CD4-positive, alpha-beta T cell treated with Interleukin-6 at 100 ng/mL for 8 hours (primary cell): ENCODE measurements at places on chromosomes 4 and X.
A peak's percentile ranks its signal among the peaks of the same experiment; 100 is the strongest.

GRCh38 chr4:36269101-36269500 is 12.3 kb upstream of the DTHD1 start:
- DNase-seq = peak; percentile 38

DNA sequence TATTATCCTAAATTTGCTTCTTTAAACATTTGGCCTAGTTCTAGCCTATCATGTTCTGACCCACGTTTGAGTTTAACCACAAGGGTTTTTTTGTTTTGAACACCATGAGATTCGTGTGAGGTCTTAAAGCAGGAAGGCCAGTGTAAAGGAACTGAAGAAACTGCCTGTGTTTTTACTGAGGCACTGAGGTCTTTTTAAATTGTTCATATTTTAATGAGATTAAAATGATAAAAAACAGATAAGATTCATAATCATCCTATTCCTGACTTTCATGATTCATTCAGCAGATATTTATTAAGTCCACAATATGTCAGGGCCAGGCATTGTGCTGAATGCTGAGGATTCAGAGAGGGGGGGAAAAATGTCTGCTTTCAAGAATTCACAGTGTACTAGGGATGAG is 3.2 kb downstream of the RPS6KA3 start:
- peak; percentile 48 for DNase-seq

GRCh38 chr4:26131711-26132110 is 189.1 kb upstream of the RBPJ start:
- peak; percentile 36 for DNase-seq

DNA sequence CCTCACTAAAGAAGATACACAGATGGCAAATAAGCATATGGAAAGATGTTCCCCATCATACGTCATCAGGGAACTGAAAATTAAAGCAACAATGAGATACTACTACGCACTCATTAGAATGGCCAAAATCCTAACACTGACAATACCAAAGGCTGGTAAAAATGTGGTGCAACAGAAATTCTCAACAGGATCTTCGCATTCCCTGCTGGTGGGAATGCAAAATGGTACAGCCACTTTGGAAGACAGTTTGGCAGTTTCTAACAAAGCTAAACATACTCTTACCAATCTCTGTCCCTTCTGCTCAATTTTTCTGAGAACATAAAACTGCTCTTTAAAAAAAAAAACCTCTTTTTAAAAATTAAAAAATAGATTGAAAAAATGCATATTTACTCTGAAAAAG is 300.2 kb downstream of the FBXW7 start:
- no peak for DNase-seq

- no peak for DNase-seq
Observed at GRCh38 chr4:49032440-49033161, 46.5 kb downstream of the CWH43 start.

GRCh38 chrX:54180403-54180802 is 2.7 kb downstream of the FAM120C start:
- DNase-seq = no peak

DNA sequence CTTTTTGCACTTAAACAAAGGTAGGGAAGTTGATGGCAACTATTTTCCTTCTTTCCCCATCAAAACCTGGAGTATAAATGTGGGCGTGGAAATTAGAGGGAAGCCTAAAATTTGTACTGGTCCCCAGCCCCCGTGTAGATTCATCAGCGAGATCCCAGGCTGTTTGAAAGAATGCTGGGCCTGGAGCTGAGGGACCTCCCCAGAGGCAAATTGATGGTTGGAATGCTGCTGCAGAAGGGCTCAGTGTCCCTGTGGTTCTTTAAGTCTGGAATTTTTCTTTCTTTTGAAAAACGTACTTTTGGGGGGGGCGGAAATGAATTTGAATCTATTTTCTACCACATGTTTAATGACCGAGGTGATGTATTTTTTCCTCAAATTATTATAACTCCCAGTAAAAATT is 197.2 kb downstream of the CBR4 start:
- DNase-seq = no peak

DNA sequence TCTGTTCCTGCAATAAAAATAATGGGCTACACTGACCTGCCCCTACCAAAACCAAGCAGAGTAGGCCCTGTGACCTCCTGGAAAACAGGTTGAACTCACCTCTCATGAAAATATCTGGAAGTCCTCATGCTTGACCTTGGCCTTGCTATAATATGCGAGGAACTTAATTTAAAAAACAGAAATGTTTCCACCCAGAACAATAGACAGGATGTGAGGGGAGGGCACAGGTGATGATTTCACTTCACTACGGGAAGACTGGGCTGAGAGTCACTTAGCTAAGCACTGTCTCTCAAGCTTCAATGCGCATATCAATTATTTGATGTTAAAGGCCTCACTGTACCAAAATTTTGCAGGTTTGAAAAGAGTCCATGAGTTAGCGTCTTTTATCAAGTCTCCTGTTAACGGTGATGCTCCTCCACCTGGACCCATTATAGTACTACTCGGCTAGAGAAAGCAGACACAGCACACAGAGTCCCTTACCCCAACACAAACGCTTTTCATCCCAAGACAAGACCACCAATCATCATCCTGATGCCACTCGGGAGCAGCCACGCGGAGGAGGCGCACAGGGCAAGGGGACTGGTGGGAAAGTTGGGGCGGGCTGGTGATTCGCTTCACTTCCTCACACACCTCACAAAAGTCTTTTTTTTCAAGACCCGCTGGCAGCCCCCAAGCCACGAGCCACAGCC is 25.9 kb downstream of the ZNF721 start:
- DNase-seq = no peak

- no peak for DNase-seq
Observed at GRCh38 chrX:97842468-97843199, 958.9 kb downstream of the RPA4 start.

DNA sequence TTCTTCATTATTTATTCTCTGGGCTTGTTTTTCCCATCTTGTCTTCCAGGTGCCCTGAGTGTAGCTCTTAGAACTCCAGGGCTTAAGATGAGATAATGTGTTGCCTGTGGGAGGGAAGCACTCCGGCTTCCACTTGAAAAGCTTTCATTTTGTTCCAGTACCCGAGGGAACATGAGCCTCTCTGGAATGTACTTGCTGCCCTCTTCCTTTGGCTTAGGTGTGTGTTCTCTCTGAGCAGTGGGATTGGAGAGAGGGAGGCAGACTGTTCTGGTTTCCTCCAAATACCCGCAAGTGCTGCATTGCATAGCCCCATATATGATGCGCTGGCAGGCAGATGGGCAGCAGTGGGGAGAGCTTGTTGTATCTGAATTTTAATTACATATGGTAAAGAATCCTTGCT is 861 bp upstream of the DTHD1 start:
- DNase-seq = no peak

DNA sequence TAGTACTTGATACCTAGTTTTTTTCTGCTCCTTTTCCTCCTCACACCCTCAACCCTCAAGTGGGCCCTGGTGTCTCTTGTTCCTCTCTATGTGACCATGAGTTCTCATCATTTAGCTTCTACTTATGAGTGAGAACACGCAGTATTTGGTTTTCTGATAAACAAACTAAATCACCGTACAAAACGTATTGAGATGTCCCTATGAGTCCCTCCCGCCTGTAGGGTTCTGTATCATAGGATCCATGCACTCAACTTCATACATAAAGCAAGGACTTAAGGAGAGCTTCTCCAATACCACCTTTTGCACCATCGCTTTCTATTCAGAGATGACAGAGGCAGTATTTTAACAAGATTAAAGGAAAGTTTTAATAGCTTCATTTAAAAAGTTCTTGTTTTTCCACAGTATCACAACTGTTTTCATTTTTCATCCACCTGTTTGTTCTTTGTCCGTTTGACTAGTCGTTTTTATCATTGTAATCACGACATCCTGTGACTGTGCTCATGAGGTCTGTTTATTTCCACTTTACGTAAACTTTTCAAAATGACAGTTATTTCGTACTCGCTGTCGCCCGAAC is 457 bp upstream of the RAB9A start:
- DNase-seq = no peak

DNA sequence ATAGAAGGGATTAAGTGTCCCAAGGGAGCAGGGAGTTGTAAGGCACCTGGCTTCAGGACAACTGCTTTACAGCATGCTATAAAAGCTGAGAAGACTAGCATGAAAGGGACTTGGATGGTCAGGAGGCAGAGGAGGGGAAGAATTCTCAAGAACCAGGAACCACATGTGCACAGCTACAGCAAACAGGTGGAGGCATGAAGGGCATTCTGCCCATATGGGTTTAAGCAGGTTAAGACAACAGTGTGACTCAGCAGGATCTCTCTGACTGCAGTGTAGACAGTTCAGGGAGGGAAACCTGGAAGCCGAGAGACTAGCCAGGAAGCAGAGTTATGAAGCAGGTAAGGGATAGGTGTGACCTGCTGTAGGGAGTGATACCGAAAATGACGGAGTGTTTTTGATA is 117.0 kb downstream of the DHRSX start:
- DNase-seq = no peak

DNA sequence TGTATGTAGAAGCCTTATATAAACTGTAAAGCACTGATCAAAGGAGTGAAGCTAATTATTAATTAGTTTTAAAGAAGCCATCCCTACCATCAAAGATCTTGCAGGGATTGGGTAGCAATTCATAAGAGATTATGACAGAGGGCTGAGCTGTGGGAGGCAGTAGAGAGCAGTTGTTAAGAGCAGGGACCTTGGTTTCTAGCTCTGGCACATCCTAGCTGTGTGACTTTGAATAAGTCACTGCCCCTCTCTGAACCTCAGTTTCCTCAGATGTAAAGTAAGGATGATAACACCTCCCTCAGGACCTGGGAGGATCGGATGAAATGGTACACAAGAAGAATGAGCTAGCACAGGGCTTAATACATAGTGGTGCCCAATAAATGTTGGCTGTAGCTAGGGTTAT is 45.4 kb downstream of the APLN start:
- DNase-seq = no peak

DNA sequence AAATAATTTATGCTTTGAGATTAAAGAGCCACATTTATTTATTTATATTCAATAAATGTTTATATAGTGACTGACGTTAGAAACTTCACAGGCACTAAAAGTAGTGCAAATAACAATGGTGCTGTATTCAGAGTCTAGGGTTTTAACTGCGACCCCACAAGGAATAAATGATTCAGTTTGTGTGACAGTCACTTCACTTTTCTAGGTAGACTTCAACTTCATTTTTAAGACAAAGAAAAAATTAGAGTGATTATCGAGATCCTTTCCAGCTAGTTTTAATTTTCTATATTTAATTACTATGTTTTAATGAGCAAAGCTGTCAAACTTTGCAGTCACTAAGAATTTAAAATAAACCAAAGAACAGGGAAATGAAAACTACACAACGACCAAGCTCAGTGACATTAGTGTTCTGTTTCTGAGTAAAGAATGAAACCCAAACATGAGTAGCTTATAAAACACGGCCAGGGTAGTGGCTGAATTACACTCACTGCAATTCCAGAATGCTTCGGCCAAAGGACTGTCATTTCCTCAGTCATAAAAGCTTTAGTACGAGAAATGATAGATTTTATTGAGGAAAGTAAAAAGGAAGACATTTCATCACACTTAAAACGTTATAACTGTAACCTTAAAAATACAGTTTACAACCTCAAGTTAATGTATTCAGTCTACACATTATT is 38.6 kb downstream of the ADGRA3 start:
- no peak for DNase-seq

DNA sequence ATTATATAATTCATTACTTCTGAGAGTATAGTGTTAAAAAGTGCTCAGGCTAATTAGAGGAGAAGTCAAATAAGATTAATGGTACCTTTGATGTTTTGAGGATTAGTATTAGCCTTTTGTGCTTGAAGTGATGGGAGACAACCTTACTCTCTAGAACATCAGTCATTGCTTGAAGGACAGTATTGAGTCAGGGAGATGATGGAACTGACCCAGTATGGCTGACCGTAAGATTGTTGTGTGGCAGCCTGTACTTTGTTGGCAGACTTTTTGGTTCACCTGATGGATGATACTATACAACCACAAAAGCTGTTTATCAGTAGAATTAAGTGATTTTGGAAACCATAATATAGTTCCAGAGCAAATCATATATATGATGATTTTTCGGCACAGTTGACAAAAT is 9.9 kb downstream of the OGT start:
- DNase-seq = no peak

DNA sequence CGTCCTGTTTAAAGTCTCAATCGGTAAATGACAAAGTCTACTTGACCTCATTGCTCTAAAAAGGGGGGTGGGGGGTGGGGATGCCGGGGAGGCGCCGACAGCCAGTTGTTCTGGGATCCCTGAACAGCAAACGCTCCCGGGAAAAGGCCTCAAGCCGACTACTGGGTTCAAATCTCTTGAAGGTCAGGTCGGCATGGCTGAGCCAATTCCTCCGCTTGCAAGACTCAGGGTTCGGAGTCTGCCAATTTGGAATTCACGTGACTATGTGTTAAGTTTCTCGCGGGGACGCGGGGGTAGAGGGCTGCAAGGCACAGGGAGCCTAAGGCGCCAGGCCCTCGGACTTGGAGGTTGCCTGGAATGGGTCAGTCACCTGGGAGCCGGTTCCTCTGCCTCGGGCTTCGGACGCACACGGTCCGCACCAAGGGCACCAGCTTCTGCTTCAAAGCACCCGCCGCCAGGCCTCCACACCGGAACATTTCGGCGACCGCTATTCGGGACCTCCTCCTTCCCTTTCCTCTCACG is 399 bp downstream of the AIFM1 start:
- DNase-seq = no peak

DNA sequence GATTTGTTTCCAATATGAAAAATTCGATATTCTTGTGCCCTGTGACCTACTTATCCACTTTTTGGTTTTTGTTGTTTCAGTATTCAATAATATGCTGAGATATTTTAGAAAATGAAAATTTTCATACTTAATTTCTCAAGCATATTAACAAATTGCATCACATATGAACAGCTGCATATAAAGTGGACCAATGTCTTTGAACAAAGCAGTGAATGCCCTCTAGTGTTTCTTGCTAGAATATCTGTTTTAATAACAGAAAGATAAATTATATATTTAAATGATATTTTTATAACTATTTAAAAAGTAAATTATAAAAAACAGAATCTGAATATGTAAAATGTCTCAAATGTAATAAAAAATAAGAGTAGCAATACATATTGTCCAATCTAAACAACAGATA is 31.7 kb upstream of the INTU start:
- DNase-seq = no peak

- DNase-seq = no peak
Observed at GRCh38 chr4:13103382-13104015, 380.6 kb downstream of the RAB28 start.

DNA sequence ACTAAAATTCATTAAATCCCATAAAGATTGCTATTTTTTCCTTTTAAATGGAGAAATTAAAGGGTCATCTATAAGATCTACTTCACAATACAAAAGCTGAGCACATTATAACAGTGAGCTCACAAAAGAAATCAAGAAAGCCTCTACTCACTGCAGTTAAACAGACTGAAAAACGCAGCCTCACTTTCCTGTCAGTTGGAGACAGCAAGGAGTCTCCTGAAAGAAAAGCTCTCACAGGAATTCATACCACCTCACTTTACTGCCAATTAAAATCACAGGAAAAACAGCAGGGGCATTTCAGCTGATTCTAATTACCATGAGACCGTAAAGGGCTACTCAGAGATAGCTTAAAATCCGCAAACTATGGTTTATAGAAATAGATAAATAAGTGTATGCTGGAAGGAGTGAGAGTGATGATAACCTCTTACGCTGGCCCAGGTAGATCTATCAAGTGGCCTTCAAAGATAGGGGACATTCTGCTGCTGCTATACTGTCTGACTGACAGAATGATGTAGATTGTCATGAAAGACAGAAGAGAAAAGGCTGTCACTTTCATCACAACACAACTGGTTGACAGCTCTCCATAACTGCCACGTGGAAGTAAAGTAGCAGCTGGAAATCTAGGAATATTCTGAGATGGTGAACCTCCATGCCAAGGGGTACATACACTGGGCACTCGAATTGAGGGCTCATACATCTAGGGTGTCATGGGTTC is 1333.7 kb upstream of the DIAPH2 start:
- no peak for DNase-seq

GRCh38 chr4:48526406-48526805 is 36.4 kb downstream of the ZAR1 start:
- DNase-seq = no peak
